CD4-positive, alpha-beta T cell treated with Interleukin-6 at 100 ng/mL for 8 hours (primary cell): ENCODE measurements at places on chromosomes 7 and 10.

- no peak for DNase-seq
Measured at GRCh38 chr7:4842319-4843064, 19.3 kb downstream of the PAPOLB start.

GRCh38 chr10:124586142-124586541 is 124.5 kb downstream of the LHPP start:
- DNase-seq: no peak

DNA sequence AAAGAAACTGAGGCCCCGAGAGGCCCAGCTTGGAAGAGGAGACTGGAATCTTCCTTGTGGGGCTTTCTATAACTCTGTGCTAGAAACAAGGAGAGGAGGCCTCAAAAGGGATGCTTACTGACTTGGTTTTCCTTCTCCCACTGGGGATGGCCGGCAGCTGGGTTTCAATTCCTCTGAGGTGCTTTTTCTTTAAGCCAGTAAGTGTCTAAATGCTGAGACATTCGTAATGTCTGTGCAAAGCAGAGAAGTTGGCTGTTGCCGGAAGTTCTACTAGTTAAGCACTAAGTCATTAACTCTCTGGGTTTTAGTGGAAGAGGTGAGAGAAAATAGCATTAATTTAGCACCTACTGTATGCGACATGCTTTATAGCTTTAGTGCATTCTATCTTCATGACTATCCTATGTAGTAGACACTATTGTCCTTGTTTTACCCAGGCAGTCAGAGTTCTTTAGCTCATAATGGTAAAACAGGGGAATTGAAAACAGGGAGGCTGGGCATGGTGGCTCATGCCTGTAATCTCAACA is 135.2 kb downstream of the RGS10 start:
- DNase-seq: no peak

DNA sequence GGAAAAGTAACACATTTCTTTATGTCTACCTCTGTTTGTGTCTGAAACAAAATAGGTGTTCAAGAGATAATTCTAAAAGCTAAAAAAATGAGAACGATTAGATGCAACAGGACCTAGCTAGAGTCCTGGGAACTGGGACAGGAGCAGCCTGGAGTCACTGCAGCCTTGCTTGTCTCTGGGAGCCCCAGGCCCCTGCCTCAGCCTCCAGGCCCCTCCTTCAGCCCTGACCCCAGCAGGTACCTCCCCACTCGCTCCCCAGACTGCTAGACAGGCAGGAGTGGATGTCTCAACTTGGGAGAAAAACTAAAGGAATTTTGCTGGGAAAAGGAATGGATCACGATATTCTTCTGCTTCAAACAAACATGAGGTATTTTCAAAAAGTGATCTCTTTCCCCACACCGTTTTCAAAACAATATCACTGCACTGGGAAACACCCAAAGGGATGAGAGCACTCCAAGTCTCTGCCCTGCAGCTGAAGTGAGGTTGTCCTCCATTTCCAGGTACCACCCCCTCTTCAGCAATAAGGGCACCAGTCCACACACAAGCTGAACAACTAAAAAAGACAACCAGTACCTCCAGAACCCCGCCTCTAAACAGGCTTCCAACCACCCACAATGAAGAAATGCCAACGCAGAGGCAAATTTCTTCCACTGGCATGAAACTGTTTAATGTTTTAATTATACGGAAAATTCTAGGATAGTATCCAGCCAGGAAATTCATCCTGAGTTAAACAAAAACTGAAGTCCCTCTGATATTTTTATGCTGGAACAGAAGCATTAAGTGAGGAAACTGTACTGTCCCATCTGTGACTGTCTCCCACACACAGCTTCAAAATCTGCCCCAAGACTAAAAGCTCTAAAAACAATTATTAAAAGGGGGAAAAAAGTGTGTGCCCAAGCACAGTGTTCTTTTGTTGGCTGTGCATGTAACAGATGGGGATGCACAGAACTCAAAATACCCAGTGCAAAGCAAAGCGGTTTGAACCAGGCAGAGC is 47.2 kb downstream of the XPNPEP1 start:
- no peak for DNase-seq

- DNase-seq: no peak
Measured at GRCh38 chr7:157370742-157371141, 33.9 kb downstream of the DNAJB6 start.
